Natural killer cell (primary cell): ENCODE measurements at places on chromosomes 7 and 10.

GRCh38 chr7:33645104-33645503 lies 260.2 kb upstream of the BMPER start:
- DNase-seq, result no peak
- peaks cover 3% of the 10 kb centered on the region for H3K4me1 ChIP-seq
- no peak overlapping the region for H3K27ac ChIP-seq
- no peaks in the 10 kb centered on the region for H3K27me3 ChIP-seq
- H3K36me3 ChIP-seq, result no peaks in the 10 kb centered on the region

- DNase-seq, result no peak
- H3K27me3 ChIP-seq, result no peaks in the 10 kb centered on the region
- H3K4me3 ChIP-seq, result no peak overlapping the region
- peaks cover 33% of the 10 kb centered on the region for H3K36me3 ChIP-seq
- H3K4me1 ChIP-seq, result no peaks in the 10 kb centered on the region
These were observed 54.3 kb downstream of the SPDYE5 start for GRCh38 chr7:75546237-75547015.

- no peak overlapping the region for H3K4me3 ChIP-seq
- no peaks in the 10 kb centered on the region for H3K36me3 ChIP-seq
- no peak overlapping the region for H3K27ac ChIP-seq
- no peak for DNase-seq
- no peaks in the 10 kb centered on the region for H3K4me1 ChIP-seq
- no peaks in the 10 kb centered on the region for H3K27me3 ChIP-seq
These were observed 574.1 kb downstream of the GALNT17 start for GRCh38 chr7:71705901-71706596.

DNA sequence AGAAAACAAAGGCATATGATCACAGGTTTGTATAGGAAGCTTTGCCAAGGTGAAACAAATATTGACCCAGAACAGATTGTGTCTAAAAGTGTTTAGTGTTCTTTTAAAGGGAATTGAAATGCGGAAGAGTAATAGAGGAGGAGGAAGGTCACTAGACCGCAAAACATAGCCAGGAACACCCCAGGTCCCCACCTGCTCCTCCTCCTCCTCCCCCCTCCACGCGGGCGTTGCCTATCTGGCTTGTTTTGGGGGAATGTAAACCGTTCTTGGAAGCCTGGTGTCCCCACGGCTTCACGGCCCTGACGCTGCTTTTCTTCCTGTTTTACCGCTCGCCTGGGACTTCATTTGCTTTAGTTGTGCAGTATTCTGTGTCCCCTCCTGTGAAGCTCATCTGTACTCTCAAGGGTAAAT lies 81.0 kb upstream of the PFKP start:
- H3K27ac ChIP-seq, result no peak overlapping the region
- H3K36me3 ChIP-seq, result no peaks in the 10 kb centered on the region
- DNase-seq, result no peak
- no peak overlapping the region for H3K4me3 ChIP-seq

GRCh38 chr7:34575006-34575405 lies 83.0 kb upstream of the NPSR1 start:
- H3K4me1 ChIP-seq, result no peaks in the 10 kb centered on the region
- H3K27ac ChIP-seq, result no peak overlapping the region
- no peaks in the 10 kb centered on the region for H3K27me3 ChIP-seq
- no peak overlapping the region for H3K4me3 ChIP-seq
- no peaks in the 10 kb centered on the region for H3K36me3 ChIP-seq
- no peak for DNase-seq

- H3K27me3 ChIP-seq, result no peaks in the 10 kb centered on the region
- DNase-seq, result no peak
- H3K4me3 ChIP-seq, result no peak overlapping the region
- H3K36me3 ChIP-seq, result peaks cover 27% of the 10 kb centered on the region
- no peaks in the 10 kb centered on the region for H3K4me1 ChIP-seq
These were observed 9.7 kb downstream of the FHIP2A start for GRCh38 chr10:114831186-114831867.

- DNase-seq, result no peak
- no peak overlapping the region for H3K4me3 ChIP-seq
- H3K36me3 ChIP-seq, result no peaks in the 10 kb centered on the region
- H3K27ac ChIP-seq, result no peak overlapping the region
These were observed 165.2 kb downstream of the GNAT3 start for GRCh38 chr7:80346704-80347103.

DNA sequence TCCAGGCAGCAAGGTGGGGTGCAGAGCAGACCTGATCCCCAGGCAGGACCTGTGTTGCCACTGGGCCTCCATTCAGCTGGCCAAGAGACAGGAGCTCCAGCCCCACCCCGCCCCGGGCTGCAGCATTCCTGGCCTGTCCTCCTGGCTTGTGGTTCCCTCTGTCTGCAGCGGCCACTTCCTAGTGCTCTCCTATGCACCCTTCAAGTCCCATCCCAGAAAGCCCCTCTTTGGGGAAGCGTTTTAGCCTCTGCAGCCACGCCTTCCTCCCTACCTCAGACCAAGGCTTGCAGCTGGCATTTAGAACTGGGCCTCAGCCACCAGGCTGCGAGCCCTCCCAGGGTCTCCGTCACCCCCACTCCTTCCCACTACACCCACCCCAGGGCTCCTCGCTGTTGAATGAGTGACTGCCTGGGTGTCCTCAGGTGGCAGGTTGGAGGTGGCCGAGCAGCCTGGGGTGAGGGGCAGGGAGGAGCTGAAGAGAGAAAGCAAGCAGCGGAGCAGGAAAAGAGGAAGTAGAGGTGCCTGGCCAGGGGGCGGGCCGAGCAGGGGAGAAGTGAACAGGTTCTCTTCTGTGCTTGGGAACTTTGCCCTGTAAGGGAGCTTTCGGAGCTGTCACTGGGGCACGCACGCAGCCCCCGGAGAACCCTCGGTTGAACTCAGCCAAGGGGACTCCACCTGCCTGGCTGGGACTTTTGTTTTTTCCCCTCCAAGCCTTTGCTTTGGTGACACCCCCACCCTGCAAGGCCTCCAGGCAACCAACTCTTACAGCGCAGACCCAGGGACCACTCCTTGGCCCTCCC lies 109.1 kb upstream of the TNRC18 start:
- peak overlapping the region; percentile 78 for H3K27ac ChIP-seq
- peaks cover 17% of the 10 kb centered on the region for H3K36me3 ChIP-seq
- DNase-seq, result peak; percentile 69
- H3K27me3 ChIP-seq, result no peaks in the 10 kb centered on the region
- peak overlapping the region; percentile 83 for H3K4me3 ChIP-seq

- no peaks in the 10 kb centered on the region for H3K4me1 ChIP-seq
- DNase-seq, result no peak
- H3K4me3 ChIP-seq, result no peak overlapping the region
- no peaks in the 10 kb centered on the region for H3K36me3 ChIP-seq
These were observed 2.4 kb downstream of the CD36 start for GRCh38 chr7:80640846-80641245.

GRCh38 chr7:147014286-147014955 lies 897.8 kb downstream of the CNTNAP2 start:
- H3K36me3 ChIP-seq, result no peaks in the 10 kb centered on the region
- no peak overlapping the region for H3K4me3 ChIP-seq
- no peaks in the 10 kb centered on the region for H3K4me1 ChIP-seq
- no peaks in the 10 kb centered on the region for H3K27me3 ChIP-seq
- DNase-seq, result no peak
- H3K27ac ChIP-seq, result no peak overlapping the region

DNA sequence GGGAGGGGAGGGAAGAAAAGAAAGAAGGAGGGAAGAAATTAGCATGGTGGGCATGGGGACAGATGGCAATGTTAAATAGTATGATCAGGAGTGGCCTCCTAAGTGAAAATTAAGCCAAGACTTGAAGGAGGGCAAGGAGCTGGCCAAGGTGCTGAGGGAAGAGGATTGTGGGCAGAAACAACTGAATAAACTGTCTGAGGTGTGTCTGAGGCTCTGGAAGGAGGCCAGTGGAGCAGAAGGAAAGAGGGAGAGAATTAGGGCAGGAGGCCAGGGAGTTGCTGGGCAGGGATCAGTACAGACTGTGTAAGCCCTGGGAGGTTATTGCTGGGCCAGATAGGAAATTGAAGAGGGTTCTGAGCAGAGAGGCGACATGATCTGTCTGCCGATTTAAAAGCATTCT lies 40.6 kb upstream of the VKORC1L1 start:
- H3K27me3 ChIP-seq, result no peaks in the 10 kb centered on the region
- no peak overlapping the region for H3K27ac ChIP-seq
- no peaks in the 10 kb centered on the region for H3K4me1 ChIP-seq
- H3K4me3 ChIP-seq, result no peak overlapping the region
- H3K36me3 ChIP-seq, result no peaks in the 10 kb centered on the region

DNA sequence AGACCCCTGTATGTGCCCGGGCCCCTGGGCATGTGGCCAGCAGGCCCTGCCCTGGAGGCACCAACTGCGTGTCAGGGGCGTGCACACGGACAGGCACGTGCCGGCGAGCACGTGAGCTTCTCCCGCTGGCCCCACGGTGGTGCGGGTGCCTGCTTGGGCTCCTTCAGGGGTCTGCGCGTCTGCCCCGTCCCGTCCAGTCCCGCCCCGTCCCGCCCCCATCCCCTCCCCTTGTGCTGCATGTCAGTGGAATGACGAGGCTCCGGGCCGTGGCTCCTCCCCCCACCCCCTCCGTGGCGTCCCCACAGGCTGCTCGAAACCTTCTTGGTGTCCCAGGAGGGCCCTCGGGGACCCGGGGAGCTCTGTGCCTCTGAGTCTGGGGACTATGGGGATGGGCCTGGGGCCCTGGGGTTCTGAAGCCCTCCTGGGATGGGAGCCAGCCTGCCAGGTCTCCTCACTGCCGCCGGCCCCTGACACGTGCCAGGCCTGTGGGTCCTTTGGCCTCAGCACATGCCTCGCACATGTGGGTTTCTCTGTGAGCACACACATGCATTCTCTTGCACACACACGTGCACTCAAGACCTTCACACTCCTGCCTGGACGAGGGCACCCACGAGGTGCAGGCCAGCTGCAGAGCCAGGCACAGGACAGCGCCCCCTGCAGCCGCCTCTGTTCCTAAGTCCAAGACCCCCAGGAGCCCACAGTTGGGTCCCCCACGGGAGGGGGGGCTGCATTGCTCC lies 27.5 kb upstream of the AMZ1 start:
- DNase-seq, result no peak
- H3K4me3 ChIP-seq, result no peak overlapping the region
- no peaks in the 10 kb centered on the region for H3K4me1 ChIP-seq
- H3K27ac ChIP-seq, result no peak overlapping the region
- no peaks in the 10 kb centered on the region for H3K36me3 ChIP-seq

DNA sequence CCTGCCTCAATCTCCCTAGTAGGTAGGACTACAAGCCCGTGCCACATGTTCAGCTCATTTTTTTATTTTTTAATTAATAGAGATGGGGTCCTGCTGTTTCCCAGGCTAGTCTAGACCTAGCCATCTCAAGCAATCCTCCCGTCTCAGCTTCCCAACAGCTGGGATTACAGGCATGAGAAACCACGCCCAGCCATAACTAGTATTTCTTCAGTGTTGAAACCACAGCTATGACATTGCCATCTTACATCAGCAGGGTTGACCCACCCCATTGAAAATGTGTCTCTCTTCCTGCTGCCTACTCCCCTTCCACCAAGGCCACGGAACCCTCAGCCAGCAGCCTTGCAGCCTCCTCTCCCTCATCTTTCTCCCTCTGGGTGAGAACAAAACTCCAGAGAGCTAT lies 62.1 kb upstream of the ZNF746 start:
- no peak overlapping the region for H3K4me3 ChIP-seq
- no peaks in the 10 kb centered on the region for H3K27me3 ChIP-seq
- peaks cover 22% of the 10 kb centered on the region for H3K36me3 ChIP-seq
- no peak overlapping the region for H3K27ac ChIP-seq

GRCh38 chr7:100400656-100401055 lies 27.4 kb downstream of the PILRA start:
- DNase-seq, result no peak
- no peak overlapping the region for H3K27ac ChIP-seq
- peaks cover 22% of the 10 kb centered on the region for H3K4me1 ChIP-seq
- no peak overlapping the region for H3K4me3 ChIP-seq
- H3K27me3 ChIP-seq, result no peaks in the 10 kb centered on the region

GRCh38 chr7:125090596-125090995 lies 161.0 kb upstream of the POT1 start:
- no peaks in the 10 kb centered on the region for H3K36me3 ChIP-seq
- H3K27me3 ChIP-seq, result no peaks in the 10 kb centered on the region
- H3K4me1 ChIP-seq, result no peaks in the 10 kb centered on the region
- DNase-seq, result no peak
- H3K27ac ChIP-seq, result no peak overlapping the region

GRCh38 chr10:102200751-102201640 lies 25.1 kb upstream of the ELOVL3 start:
- no peaks in the 10 kb centered on the region for H3K4me1 ChIP-seq
- H3K4me3 ChIP-seq, result no peak overlapping the region
- H3K27ac ChIP-seq, result no peak overlapping the region
- H3K36me3 ChIP-seq, result no peaks in the 10 kb centered on the region

DNA sequence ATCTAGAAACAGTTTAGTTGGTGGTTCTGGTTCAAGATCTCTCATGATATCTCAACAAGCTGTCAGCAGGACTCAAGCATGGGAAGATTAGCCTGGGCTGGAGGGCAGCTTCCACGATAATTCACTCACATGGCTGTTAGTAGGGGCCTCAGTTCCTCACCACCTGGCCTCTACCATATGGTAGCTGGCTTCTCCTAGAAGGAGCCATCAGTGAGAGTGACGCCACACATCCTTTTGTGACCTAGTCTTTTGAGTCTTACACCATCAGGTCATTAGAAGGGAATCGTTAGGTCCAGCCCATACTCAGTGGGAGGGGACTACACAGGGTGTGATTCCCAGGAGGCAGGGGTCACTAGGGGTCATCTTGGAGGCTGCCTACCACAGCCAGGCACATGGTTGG lies 239.3 kb upstream of the PLPP4 start:
- H3K27me3 ChIP-seq, result no peaks in the 10 kb centered on the region
- no peak overlapping the region for H3K4me3 ChIP-seq
- no peaks in the 10 kb centered on the region for H3K36me3 ChIP-seq
- no peak for DNase-seq
- H3K27ac ChIP-seq, result no peak overlapping the region
- no peaks in the 10 kb centered on the region for H3K4me1 ChIP-seq

DNA sequence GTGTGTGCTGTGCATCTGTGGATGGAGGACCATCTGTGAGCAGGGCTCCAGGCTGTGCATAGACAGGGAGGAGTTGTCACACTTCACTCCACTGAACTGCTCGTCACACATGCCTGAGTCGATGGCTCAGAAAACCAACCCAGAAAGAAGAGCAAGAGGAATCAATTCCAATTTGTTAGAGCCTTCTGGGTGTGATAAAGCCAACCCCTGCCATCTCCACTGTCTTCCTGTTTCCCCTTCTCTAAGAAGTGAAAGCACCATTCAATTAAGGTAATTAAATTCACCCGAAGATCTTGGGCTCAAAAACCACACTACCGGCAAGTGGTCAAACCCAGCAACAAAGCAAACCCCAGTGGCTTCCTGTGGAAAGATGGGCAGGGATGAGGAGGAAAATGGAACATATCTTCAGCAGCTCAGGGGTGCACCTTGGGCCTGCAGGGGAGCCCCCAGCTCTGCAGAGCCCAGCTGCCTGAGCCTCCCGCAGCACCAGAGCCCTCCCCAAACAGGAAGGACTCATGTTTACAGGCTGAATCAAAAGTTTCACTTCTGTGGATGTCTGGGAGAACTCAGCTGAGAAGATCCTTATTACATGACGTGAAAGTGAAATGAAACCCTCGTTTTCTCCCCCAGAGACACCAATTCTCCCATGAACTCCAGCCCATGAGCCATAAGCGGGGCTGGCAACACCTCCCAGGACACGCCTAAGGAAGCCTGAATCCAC lies 10.9 kb downstream of the C10orf71 start:
- H3K4me1 ChIP-seq, result peaks cover 43% of the 10 kb centered on the region
- peak; percentile 29 for DNase-seq
- peak overlapping the region; percentile 77 for H3K27ac ChIP-seq
- peak overlapping the region; percentile 14 for H3K4me3 ChIP-seq
- no peaks in the 10 kb centered on the region for H3K36me3 ChIP-seq
- no peaks in the 10 kb centered on the region for H3K27me3 ChIP-seq
